H4 (cell line): ENCODE measurements at places on chromosomes 6 and 20. TPM values are rescaled to one million over a fixed set of nuclear protein-coding genes. Genes with fewer than 3 reads are reported as not detected.
A peak's percentile ranks its signal among the peaks of the same experiment; 100 is the strongest.

GRCh38 chr6:111230351-111231089, 143.2 kb downstream of the SLC16A10 start:
- DNase-seq: peak; percentile 32

The EPPIN gene
- total RNA-seq: not detected in 2 replicates

DNA sequence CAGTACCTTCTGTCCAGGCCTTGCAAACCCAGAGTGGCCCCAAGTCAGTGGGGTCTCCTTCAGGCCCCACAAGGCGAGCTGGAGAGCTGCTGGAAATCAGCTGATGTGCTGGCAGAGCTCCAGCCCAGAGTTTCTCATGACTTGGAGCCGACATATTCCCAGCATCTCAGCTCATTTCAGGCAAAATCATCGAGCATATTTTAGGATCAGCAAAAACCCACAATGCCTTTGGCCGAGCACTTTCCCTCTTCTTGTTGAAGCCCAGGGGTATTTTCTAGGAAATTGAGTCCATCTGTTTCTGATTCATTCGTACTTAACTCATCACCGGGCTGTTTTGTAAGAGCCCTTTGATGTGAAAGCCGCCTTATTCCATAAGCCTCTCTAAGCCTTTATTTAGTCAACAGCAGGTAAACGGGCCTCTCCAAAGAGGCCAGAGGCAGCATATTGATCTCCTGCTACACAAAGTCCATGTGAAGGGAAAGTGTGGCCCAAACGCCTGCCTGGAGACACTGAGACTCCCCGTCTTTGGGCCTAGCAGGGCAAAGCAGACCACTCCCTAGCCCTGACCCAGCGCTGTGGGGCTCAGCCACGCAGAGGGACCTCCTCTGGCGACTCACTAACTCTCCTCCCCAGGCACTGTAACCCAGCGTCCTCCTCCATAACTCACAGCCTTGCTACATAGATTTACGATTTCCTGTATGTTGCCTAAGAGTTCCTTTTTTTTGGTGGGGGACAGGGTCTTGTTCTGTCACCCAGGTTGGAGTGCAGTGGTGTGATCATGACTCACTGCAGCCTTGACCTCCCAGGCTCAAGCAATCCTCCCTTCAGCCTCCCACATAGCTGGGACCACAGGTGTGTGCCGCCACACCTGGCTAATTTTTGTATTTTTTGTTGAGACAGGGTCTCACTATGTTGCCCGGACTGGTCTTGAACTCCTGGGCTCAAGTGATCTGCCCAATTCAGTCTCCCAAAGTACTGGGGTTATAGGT, 12.1 kb upstream of the C20orf203 start:
- DNase-seq: no peak

GRCh38 chr6:82275686-82276085, 28.1 kb upstream of the IBTK start:
- DNase-seq: no peak

DNA sequence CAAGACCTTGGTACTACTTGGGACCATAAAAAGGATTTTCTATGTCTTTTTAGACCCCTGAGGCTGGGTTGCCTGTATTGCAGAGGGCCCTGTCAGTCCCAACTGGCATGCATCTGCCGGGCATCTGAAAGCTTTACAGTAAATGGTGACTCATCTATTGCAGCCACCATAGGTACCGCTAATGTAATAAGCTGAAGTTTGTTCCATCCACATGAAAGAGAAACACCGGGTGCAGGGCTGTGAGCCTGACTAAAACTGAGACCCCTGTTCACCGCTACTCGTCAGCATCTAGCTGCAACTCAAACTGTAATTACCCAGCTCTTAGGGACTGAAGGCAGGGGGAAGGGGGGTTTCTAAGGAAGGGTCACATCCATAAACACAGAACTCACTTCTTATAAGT, 49.5 kb downstream of the TRERF1 start:
- DNase-seq: peak; percentile 39

The TMEM170B gene
- total RNA-seq: 0.95 and 1.3 TPM in 2 replicates

DNA sequence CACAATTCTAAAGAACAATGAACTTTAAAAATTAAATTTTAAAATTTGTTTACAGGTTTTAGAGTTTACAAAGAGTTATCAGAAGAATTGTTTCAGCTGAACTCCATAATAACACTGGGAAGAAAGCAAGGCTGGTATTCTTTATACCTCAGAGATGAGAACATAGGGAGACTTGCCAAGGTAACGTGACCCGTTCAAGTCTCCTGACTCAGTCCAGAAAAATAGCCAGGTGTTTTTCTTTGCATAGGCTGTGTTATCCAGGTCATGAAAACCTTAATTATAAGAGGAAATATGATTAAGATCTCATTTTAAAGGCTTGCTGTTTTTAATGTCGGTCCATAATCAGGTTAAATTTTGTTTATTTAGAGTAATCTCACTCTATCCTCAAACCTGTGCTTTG, 8.5 kb upstream of the C6orf141 start:
- DNase-seq: peak; percentile 57

DNA sequence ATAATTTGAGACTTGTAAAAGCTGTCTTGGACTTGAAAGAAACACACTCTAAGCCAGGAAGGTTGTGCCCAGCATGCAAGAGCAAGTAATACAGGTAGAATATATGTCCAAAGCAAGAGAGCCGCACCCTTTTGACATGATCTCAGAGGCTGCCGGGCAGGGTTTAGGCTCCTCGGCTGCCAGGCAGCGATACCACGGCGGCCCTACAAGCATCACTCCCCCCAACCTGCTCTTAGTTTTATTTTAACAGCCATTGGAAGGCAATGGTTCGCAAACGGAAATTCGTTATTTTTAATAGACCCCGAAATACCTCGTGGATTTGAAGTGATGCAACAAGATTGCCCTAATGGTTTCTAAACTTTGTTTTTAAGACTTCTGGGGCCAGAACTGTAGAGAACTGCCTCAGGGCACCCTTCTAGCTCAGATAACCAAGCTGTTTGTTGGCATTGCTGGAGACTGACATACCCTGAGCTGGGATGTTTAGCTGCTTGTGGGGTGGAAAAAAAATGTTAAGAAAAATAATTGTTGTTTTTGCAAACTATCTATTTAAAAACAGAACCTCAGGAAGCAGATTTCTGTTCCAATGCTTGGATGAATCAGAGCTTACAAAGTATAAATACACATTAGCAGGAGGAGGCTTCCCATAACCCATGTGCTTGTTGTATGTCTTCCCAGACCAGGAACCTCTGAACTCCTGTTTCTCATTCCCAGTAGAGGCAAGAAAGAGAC, 39.0 kb downstream of the JAG1 start:
- peak; percentile 58 for DNase-seq

DNA sequence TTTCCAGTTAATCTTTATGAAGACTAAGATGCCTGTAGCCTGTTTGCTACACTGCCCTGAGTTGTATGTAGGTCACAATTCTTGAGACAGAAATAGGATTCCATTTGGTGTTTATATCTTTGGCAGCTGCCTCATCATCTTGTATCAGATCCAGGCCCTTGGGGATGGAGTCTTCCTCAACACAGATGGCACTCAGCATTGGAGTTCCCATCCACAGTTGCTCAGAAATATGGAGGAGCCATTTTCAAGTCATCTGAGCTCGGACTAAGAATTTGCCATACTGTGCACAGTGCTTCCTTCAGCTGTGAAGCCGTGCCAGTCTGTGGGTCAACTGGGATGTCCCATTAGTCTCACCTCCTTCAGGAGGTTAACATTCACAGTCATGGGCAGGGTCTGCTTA, 156.6 kb downstream of the ZDHHC14 start:
- no peak for DNase-seq

DNA sequence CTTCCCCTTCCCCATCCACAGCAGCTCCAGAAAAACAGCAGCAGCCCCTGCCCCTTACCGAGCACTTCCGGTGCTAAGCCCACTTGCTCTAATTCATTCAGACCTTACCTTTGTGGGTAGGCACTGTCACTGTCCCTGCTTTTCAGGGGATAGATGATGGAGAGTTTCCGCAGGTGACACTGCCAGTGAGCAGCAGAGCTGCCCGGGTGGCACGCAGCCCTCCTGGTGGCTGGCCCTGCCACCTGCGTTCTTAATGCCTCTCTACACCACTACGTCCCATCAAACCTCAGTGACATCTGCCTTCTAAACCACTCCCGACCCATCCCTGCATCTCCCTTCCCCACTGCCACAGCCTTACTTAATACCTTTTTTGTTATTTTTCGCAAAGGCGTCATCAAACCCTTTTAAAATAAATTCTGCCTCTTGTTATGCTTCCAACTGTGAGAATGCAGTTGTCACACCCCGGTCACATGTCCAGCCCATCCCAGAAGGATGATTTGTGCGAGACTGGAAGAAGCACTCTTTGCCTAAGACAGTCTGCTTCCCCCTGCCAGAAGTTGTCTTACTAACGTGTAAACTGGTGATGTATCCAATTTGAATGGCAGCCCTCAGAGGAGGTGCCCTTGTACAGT, 89.7 kb downstream of the NFATC2 start:
- DNase-seq: no peak

GRCh38 chr20:47358039-47358671, 1.7 kb upstream of the ZMYND8 start:
- DNase-seq: no peak

GRCh38 chr6:148957752-148958151, 210.9 kb downstream of the UST start:
- no peak for DNase-seq

GRCh38 chr20:16296931-16297330, 276.3 kb downstream of the KIF16B start:
- DNase-seq: no peak

- no peak for DNase-seq
Observed at GRCh38 chr20:38184101-38184500, 19.0 kb upstream of the TGM2 start.

The NT5E gene
- 0.08 and 0.15 TPM in 2 replicates for total RNA-seq

The CFAP206 gene
- total RNA-seq: 0.97 and 1.6 TPM in 2 replicates

DNA sequence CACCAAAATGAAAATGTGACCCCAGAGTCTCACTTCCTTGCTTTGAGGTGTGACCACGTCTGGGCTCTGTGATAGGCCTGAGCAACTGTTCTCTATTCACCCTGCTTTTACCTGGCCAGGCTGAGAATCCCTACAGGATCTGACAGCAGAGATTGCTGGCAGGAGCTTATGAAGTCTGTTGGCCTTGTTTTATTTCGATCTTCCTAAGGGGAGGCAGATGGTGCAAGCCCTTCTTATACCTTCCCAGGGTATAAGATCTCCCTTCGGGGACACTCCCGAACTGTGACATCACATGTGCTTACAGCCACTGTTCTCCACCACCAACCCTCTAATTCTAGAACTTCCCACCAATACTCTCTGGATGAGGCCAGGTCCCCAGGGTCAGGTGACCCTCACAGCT, 26.8 kb downstream of the MYT1 start:
- no peak for DNase-seq

The TSBP1 gene
- not detected in 2 replicates for total RNA-seq

- DNase-seq: no peak
Observed at GRCh38 chr6:43609402-43609801, 19.7 kb downstream of the GTPBP2 start.

The SLC44A4 gene
- total RNA-seq: not detected in 2 replicates

GRCh38 chr6:105138141-105138540, 41.7 kb downstream of the POPDC3 start:
- DNase-seq: no peak
